Lung (tissue), 17 donors: ENCODE measurements at places on chromosomes 3 and 15. TPM values are rescaled to one million over a fixed set of nuclear protein-coding genes. Genes with fewer than 3 reads are reported as not detected.
A peak's percentile ranks its signal among the peaks of the same experiment; 100 is the strongest.

DNA sequence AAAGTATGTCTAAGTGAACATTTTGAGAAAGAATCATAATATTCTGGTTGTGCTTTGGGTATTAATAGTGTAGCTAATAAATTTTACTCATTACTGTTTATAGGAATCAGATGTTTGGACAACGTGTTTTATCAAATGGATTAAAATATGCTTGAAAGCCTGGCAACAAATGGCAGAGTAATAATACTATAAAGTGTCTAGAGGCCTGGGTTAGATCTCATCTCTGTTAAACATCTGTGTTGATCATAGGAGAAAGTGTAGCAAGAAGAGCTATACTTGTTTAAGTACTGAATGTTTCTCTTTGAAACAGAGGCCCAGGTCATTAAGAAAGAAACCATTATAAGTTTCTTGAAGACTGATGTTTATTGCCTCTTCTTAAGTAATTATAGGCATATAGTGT lies 30.5 kb downstream of the VPS8 start:
- peaks cover under 1% of the 10 kb centered on the region for H3K36me3 ChIP-seq
- H3K4me1 ChIP-seq, result no peaks in the 10 kb centered on the region
- no peak overlapping the region for H3K27ac ChIP-seq
- no peaks in the 10 kb centered on the region for H3K27me3 ChIP-seq

- no peak overlapping the region for H3K4me3 ChIP-seq
- no peaks in the 10 kb centered on the region for H3K27me3 ChIP-seq
- no peak overlapping the region for H3K27ac ChIP-seq
- H3K4me1 ChIP-seq, result peaks cover under 1% of the 10 kb centered on the region
- no peaks in the 10 kb centered on the region for H3K36me3 ChIP-seq
These were observed 140.2 kb downstream of the GBE1 start for GRCh38 chr3:81621277-81621676.

DNA sequence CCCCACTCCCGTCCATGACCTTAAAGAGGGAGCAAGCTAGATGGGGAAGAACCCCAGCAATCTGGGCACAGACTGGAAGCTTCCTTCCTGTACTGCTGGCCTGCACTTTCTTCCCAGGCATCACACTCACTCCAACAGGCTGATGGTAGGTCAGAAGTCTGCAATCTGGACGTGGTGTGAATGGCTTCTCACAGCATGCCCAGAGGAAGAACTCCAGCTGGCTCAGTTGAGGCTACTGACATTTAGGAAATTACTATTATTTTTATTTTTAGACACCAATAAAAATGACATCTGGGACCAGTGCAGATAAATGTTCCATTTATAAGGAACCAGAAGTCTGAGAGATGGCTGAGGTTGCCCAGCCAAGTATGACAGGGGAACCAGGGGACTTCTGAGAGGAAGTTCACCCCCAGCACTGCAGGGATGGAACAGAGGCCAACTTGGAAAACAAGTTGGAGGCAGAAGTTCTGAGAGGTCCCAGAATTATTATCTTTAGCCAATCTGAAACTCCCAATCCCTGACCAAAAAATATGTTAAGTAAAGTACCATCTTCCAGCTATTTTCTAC lies 163.8 kb upstream of the CTNNB1 start:
- H3K27me3 ChIP-seq, result no peaks in the 10 kb centered on the region
- no peak overlapping the region for H3K27ac ChIP-seq

GRCh38 chr3:164332831-164333802 lies 745.2 kb downstream of the SI start:
- H3K27me3 ChIP-seq, result no peaks in the 10 kb centered on the region
- no peak overlapping the region for H3K27ac ChIP-seq

DNA sequence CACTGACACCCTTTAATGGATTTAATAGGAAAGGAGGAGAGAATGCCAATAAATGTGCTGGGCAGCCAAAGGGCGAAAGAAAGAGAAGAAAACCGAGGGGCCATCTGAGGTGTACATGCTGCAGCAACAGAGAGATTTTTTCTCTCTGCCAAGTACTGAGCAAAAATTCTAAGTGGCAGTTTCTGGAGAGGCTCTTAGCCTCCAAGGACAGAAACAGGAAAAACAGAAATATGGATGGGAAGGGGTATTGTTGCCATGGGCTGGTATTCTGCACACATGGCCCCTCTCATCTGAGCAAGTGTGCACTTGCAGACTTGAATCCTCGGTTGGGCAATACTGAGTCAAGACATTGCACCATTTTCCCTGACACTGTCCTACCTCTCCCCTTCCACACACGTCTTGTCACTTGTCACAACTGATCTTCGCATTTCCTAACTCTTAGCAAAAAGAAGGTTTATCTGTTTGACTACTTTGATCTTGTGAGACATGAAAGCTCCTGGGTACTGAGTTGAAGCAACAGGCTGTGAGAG lies 73.9 kb downstream of the PRICKLE2 start:
- peaks cover 25% of the 10 kb centered on the region for H3K4me1 ChIP-seq
- peaks cover 9% of the 10 kb centered on the region for H3K36me3 ChIP-seq

Gene MRPL46
- total RNA-seq, result 12.1 TPM

GRCh38 chr3:10389995-10390394 lies 69.1 kb upstream of the SEC13 start:
- no peaks in the 10 kb centered on the region for H3K36me3 ChIP-seq
- no peak for DNase-seq
- H3K27me3 ChIP-seq, result no peaks in the 10 kb centered on the region
- no peaks in the 10 kb centered on the region for H3K4me1 ChIP-seq
- H3K4me3 ChIP-seq, result no peak overlapping the region

DNA sequence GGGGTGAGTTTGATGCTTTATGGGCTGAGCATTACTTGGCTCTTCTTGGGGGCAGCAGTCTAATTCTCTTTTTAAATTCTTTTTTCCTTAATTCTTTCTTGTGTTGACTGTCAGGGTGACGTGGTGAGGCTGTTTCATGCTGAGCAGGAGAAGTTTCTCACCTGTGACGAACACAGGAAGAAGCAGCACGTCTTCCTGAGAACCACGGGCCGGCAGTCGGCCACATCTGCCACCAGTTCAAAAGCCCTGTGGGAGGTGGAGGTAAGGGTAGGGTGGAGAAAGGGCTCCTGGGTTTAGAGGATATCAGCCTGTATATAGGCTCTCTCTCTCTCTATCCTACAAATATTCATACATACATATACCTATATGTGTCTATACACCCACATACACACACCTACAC lies 152.3 kb downstream of the ITPR1 start:
- DNase-seq, result no peak
- no peak overlapping the region for H3K4me3 ChIP-seq
- no peak overlapping the region for H3K27ac ChIP-seq
- no peaks in the 10 kb centered on the region for H3K4me1 ChIP-seq
- peaks cover 15% of the 10 kb centered on the region for H3K36me3 ChIP-seq
- no peaks in the 10 kb centered on the region for H3K27me3 ChIP-seq

Gene SCG3
- 1.3 TPM for total RNA-seq

- peaks cover 8% of the 10 kb centered on the region for H3K4me1 ChIP-seq
- H3K36me3 ChIP-seq, result no peaks in the 10 kb centered on the region
- no peaks in the 10 kb centered on the region for H3K27me3 ChIP-seq
- DNase-seq, result no peak
- no peak overlapping the region for H3K4me3 ChIP-seq
These were observed 14.9 kb downstream of the ARL8B start for GRCh38 chr3:5136919-5137429.

Gene FEZF2
- total RNA-seq, result not detected

DNA sequence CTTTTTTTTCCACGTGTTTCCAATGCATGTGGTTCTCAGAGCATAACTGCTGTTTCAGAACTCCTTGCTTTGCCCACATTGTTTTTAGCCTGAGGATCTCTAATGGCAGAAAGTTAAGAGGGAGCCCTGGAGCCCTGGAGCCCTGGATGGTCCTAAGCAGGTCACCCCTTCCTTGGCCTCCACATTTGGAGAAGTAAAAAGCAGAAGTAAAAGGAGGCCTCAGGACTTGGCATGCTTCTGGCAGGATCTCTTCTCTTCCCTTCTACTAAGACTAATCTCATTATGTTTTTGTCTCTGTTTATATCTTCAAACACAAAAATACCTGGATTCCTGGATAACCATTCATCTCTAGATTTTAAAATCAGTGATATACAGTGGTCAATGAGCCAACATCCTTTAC lies 50.1 kb downstream of the P2RY1 start:
- no peaks in the 10 kb centered on the region for H3K36me3 ChIP-seq
- H3K27me3 ChIP-seq, result no peaks in the 10 kb centered on the region
- H3K4me3 ChIP-seq, result no peak overlapping the region
- no peak for DNase-seq

Gene BFSP2
- not detected for total RNA-seq

Gene POLR2H
- 46.4 TPM for total RNA-seq

- H3K36me3 ChIP-seq, result no peaks in the 10 kb centered on the region
- no peak for DNase-seq
- H3K4me1 ChIP-seq, result no peaks in the 10 kb centered on the region
- no peak overlapping the region for H3K4me3 ChIP-seq
These were observed 681.2 kb upstream of the NECTIN3 start for GRCh38 chr3:110390372-110390771.

DNA sequence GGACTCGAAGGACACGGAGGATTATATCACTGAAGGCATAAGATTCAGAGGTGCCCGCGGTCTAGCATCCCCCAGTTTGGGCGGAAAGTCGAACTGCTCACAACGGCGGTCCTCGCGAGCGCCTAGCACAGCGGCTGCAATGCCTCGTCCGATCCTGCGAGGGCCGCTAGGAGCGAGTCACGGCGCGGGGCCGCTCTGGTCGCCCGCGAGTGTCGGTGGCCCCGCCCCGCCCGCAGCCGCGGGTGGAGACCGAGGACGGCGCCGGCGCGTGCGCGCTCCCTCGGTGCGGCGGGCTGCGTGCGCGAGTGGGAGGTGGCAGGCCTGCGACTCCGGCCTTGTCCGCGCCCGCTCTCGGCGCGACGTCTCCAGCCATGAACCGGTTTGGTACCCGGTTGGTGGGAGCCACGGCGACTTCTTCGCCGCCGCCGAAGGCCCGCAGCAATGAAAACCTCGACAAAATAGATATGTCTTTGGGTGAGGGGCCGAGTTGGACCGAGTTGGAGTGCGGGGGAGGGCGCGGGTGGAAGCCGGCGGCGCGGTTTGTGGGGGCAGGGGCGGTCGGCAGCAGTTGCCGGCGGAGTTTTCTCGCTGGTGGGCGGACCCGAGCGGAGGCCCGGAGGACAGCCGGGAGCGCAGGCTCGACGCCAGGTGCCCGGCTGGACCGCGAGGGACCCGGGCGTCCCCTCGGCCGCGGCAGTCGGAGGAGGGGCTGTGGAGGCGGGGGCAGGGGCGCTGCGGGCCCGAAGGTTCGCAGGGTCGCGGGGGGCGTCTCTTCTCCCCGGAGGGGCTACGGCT lies at the start of gene FYTTD1:
Gene FYTTD1, plus strand, starts transcription at position 283 of the 795 bp plus-strand sequence. Its CDS starts 89 bp downstream, at position 372.
- no peaks in the 10 kb centered on the region for H3K36me3 ChIP-seq
- H3K27me3 ChIP-seq, result no peaks in the 10 kb centered on the region
- peak within 1 kb of the TSS; percentile 94 for H3K27ac ChIP-seq
- DNase-seq, result peak; percentile 95
- H3K4me1 ChIP-seq, result peaks cover 3% of the 10 kb centered on the region

Gene DNAH12
- 13.4 TPM for total RNA-seq

- H3K4me3 ChIP-seq, result no peak overlapping the region
- H3K27me3 ChIP-seq, result no peaks in the 10 kb centered on the region
- peaks cover 11% of the 10 kb centered on the region for H3K4me1 ChIP-seq
These were observed 35.4 kb downstream of the RAB7A start for GRCh38 chr3:128761392-128761791.

GRCh38 chr3:50090984-50091383 lies 2.3 kb downstream of the RBM5 start:
- no peak overlapping the region for H3K4me3 ChIP-seq
- H3K36me3 ChIP-seq, result peaks cover 52% of the 10 kb centered on the region
- peaks cover 2% of the 10 kb centered on the region for H3K27me3 ChIP-seq
- no peak overlapping the region for H3K27ac ChIP-seq
- peaks cover 13% of the 10 kb centered on the region for H3K4me1 ChIP-seq

GRCh38 chr3:64658001-64658400 lies 29.8 kb downstream of the ADAMTS9 start:
- DNase-seq, result no peak
- no peaks in the 10 kb centered on the region for H3K4me1 ChIP-seq
- H3K27me3 ChIP-seq, result no peaks in the 10 kb centered on the region
- H3K36me3 ChIP-seq, result peaks cover 38% of the 10 kb centered on the region
- no peak overlapping the region for H3K4me3 ChIP-seq
- no peak overlapping the region for H3K27ac ChIP-seq

DNA sequence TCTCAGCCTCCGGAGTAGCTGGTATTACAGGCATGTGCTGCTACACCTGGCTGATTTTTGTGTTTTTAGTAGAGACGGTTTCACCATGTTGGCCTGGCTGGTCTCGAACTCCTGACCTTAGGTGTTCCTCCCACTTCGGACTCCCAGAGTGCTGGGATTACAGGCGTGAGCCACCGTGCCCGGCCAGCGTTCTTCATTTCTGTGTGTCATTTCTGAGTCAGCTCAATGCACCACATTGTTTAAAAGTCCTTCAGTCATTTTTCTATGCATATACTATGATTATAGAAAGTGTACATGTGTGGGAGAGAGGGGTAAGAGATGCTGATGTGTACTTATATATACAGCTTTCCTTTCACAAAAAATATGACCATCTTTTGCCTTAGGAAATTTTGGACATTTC lies 2.1 kb downstream of the QTRT2 start:
- H3K27ac ChIP-seq, result no peak overlapping the region
- no peak for DNase-seq
- H3K4me1 ChIP-seq, result peaks cover 7% of the 10 kb centered on the region
- no peaks in the 10 kb centered on the region for H3K36me3 ChIP-seq

Gene GOLGA8G
- total RNA-seq, result not detected

- no peak overlapping the region for H3K27ac ChIP-seq
- no peak overlapping the region for H3K4me3 ChIP-seq
- no peaks in the 10 kb centered on the region for H3K36me3 ChIP-seq
- DNase-seq, result no peak
These were observed 6.1 kb upstream of the NR2E3 start for GRCh38 chr15:71804226-71804625.
